Epithelial cell of umbilical artery (primary cell): ENCODE measurements at places on chromosomes 6 and 20. TPM values are rescaled to one million over a fixed set of nuclear protein-coding genes. Genes with fewer than 3 reads are reported as not detected.

LHFPL5 gene
- total RNA-seq, result not detected in 2 replicates

PTPRA gene
- total RNA-seq, result 20.8 and 30.1 TPM in 2 replicates

RIMS4 gene
- not detected in 2 replicates for total RNA-seq

DNPH1 gene
- 44.8 and 60.4 TPM in 2 replicates for total RNA-seq

RIMS1 gene
- under 0.01 and 0.32 TPM in 2 replicates for total RNA-seq

PLN gene
- under 0.01 TPM in 1 of 2 replicates, not detected in the other for total RNA-seq

NKAPL gene
- total RNA-seq, result 0.30 and 0.32 TPM in 2 replicates

CLPSL1 gene
- total RNA-seq, result not detected in 2 replicates

TTK gene
- 22.4 and 49.8 TPM in 2 replicates for total RNA-seq

MCCD1 gene
- not detected in 2 replicates for total RNA-seq

NT5E gene
- total RNA-seq, result 115 and 239 TPM in 2 replicates
